ENCODE measurements at places on chromosomes 6 and 20. TPM values are rescaled to one million over a fixed set of nuclear protein-coding genes. Genes with fewer than 3 reads are reported as not detected.

Gene GRM1
- total RNA-seq, result 0.02 TPM

Gene LZTS3
- total RNA-seq, result 4.1 TPM

Gene MTCH1
- total RNA-seq, result 129 TPM

Gene FBXO5
- 21.8 TPM for total RNA-seq

Gene NNAT
- total RNA-seq, result not detected

Gene CCN6
- total RNA-seq, result not detected

Gene OR2B6
- total RNA-seq, result 0.14 TPM

Gene ACSS1
- 14.2 TPM for total RNA-seq

Gene ECT2L
- total RNA-seq, result not detected
